Posterior vena cava (tissue), 2 donors: ENCODE measurements at places on chromosomes 7 and 10. TPM values are rescaled to one million over a fixed set of nuclear protein-coding genes. Genes with fewer than 3 reads are reported as not detected.

Gene ATOH7
- total RNA-seq = not detected

DNA sequence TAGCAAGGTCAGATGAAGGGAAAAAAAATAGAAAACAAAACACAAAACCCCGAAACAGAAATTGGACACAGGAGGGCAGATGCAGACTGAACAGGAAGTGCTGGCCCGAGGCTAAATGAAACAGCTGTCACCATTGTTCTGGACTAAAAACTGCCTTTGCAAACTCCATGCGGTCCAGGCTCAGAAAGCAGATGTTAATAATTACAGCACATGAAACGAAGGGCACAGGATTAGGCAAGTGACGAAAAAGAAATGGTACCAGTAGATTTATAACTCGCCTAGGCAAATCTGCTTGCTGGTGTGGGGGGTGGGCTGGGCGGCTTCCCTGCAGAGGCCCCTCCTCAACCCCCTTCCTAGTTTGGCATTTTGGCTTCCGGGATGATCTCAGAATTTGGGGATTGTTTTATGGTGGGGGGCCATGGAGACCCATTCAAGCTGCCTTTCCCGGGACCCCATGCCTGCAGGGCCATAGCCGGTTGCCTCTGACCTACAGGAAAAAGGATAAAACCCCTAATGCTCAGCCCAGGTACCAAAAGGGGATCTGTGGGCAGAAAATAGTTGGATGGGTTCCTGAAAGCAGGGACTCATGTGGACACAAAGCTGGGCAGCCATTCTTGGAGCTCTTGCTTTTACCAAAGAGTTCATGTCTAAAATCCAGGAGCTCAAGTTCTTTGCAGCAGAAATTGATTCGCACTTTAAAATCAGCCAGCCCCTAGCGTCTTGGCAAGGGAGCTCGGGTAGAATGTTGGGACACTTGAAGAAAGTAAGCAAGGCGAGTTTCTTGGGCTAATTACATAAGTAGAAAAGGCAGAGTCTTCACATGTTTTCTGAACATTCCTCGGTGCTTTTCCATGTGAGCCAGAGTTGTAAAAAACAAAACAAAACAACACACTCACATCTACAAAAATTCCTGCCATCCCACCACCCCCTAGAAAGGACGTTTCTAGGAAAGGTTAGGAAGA is 39.0 kb upstream of the EMX2 start:
- no peak for DNase-seq

- DNase-seq = no peak
Measured at GRCh38 chr7:9945857-9946256, 1027.8 kb upstream of the PHF14 start.

DNA sequence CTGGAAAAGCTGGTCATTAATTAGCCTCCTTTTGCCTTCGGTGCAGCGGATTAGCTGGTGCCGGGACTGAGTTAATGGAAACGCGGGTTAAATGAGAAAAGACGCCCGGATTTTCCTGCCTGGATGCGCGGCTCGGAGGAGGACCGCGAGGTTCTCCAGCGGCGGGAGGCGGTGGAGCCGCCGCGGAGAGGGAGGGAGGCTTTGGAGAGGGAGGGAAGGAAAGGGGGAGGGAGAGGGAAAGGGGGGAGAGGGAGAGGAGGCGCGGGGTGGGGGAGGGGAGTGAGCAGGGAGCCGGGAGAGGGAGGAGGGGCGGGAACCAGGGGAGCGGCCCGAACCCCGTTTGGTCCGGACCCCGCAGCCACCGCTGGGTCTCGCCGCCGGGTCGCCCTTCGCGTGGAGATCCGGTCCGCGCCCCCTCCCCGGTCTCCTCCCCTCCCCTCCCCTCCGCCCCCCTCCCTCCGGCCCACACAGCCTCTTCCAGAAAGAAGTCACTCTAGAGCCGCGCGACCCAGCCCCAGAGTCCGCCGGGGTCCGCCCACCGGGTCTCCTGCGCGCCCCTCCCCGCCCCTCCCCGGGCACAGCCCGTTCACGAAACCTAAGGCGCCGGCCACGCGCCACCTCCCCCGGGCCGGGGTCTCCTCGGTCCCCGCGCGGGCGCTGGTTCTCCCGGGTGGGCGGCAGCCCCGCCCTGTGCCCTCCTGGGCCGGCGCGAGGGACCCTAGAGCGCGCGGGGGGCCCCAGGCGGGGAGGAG is 347.5 kb downstream of the DNAJB6 start:
- peak; percentile 79 for DNase-seq

DNA sequence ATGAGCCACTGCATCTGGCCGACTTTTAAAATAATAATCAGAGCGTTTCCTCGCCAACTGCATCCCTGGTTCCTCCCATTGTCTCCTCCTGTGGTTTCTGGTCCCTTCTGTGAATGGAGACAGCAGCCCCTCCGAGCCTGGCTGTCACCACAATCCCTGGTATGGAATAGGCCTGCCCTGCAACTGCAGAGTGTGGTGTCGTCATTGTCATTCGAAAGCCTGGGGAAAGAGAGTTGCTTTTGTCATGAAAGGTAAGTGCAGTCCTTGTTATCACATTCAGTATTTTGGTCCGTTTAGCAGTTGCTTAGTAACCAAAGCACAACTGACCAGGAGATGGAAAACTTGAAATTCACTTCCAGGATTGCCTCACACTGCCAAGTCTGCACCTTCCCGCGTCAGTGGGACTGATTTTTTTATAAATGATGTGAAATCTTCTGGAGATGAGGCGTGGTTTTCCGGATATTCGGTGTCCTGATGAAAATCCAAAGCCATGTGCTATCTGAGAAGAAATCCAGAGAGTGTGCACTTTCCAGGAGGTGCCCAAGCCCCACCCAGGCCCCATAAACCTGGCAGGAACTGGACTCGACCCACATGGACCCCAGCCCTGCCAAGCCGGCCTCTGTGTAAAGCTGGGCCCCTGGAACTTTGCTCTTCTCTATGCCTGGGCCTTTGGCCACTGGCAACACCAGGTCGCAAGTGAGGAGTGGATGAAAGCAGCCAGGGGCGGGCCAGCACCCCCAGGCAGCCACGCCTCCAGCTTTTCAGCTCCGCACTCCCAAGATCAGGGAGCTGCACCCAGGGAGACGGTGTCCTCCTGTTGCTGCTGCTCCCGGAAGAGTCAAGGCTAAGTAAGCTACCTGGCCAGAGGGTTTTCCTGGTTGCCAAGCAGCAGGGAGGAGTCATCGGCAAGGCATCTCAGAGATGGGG is 133.7 kb upstream of the SH2B2 start:
- DNase-seq = no peak

GRCh38 chr7:100122067-100122466 is 2.6 kb downstream of the CNPY4 start:
- no peak for DNase-seq

DNA sequence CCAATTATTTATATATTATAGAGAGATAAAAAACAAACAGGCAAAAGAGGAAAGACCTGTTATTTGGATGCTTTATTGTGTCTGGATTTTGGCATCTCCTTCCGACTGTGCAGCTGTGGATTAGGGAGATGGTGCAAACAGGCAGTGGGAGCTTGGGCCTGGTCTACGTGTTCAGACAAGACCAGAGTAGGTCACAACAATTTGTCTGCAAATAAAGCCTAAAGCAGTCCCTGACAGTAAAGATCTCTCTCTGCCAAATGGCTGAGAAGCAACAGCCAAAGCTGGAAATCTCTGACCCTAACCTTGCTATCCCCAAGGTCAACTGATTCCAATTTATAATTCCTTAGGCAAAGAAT is 82.0 kb downstream of the ABLIM1 start:
- DNase-seq = no peak

DNA sequence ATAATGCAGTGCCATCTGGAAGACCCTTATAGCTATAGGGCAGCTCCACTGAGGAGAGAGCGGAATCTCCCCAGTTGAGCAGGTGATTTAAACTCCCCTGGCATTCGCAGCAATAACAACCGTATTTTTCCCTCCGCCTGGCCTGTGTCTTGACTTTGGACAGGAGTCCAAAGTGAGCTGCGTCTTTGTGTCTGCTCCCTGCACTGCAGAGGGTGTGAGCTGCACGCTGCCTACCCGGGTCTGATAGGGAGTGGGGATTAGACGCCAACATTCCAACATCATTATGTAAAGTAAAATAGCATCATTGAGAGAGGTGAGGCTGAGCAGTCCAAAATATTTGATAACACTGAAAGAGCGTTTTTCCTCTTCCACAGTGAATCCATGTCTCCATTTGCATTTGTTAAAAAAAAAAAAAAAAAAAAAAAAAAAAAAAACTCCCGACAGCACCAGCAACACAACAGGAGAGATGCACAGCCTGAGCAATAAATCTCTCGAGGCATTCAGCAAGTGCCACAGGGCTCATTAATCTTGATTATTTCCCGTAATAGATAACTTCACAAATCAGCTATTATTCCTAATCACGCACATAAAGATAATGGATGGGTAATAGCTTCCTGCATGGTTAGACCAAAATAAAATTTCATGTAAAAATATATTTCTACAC is 68.6 kb downstream of the CELF2 start:
- DNase-seq = no peak

- DNase-seq = no peak
Measured at GRCh38 chr10:84329986-84330651, 1.7 kb downstream of the CCSER2 start.

DNA sequence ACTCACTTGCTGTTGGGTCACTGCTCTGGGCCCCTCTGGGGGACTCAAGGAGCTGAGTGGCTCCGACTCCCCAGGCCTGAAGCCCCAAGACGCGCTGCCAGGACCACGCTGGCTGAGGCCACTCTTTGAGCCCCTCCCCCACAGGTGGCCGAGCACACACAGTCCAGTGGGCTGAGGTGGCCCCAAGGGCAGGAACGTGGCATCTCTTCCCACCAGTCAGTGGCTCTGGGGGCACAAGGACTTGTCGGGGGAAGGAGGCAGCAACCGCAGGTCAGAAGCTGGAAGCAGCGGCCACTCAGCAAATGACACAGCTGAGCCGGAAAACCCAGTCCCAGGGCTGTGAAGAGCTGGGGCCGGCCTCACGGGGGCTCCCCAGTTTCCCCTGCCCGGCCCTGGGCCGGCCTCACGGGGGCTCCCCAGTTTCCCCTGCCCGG is 24.1 kb downstream of the GRIFIN start:
- no peak for DNase-seq
